ENCODE measurements at places on chromosomes 7 and 10.

DNA sequence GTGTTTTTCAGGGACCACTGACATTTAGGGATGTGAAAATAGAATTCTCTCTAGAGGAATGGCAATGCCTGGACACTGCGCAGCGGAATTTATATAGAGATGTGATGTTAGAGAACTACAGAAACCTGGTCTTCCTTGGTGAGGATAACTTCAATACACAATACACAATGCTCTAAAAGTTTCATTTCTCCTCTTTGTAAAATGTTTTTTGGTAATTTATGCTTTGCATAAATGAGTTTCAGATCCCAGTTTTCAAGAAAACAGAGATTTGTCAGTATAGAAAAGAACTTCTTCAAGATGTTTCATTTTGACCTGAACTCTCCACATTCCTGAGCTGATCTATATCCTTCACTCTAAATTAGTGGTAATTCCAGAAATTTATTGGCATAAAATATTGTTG lies 14.2 kb downstream of the ZNF92 start:
- no peak for DNase-seq

- no peak for DNase-seq
Observed at GRCh38 chr7:11430841-11431240, 401.2 kb downstream of the THSD7A start.

- DNase-seq: no peak
Observed at GRCh38 chr10:85946713-85947326, 419.8 kb downstream of the GRID1 start.

- no peak for DNase-seq
Observed at GRCh38 chr7:91869661-91870060, 10.8 kb downstream of the MTERF1 start.

- DNase-seq: no peak
Observed at GRCh38 chr7:137399827-137400823, 56.6 kb upstream of the PTN start.

GRCh38 chr7:22571766-22572165 lies 71.8 kb upstream of the STEAP1B start:
- DNase-seq: no peak

- DNase-seq: no peak
Observed at GRCh38 chr7:153021542-153021941, 262.0 kb downstream of the ACTR3B start.

DNA sequence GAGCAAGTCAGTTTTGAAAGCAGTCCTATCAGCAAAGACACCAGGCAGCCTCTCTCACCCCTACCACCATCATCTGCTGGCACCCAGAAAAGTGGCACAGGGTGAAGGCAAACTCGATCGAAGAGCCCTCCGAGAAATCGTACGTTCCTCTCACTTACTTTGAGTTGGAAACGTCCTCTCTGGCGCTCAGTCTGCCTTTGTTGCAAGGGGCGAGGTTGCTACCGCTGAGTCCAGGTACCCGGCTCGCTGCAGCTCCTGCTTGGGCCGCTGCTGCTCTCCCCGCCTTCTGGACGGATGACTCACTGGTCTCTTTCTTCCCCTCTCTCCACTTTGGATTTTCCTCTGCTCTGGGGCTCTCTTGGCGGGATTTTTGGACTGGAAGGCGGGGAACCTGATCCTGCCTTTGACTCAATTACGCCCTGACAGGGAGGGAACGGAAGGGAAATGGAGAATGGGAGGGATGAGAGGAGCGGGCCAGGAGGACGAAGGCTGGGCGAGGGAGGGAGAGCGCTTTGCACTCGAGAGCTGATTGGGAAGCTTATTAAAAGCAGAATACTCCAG lies at the start of gene PTN:
TSS of gene PTN (minus strand) at position 453 of the 561 bp plus-strand sequence. CDS start 88,760 bp downstream, outside the sequence.
- peak; percentile 33 for DNase-seq

DNA sequence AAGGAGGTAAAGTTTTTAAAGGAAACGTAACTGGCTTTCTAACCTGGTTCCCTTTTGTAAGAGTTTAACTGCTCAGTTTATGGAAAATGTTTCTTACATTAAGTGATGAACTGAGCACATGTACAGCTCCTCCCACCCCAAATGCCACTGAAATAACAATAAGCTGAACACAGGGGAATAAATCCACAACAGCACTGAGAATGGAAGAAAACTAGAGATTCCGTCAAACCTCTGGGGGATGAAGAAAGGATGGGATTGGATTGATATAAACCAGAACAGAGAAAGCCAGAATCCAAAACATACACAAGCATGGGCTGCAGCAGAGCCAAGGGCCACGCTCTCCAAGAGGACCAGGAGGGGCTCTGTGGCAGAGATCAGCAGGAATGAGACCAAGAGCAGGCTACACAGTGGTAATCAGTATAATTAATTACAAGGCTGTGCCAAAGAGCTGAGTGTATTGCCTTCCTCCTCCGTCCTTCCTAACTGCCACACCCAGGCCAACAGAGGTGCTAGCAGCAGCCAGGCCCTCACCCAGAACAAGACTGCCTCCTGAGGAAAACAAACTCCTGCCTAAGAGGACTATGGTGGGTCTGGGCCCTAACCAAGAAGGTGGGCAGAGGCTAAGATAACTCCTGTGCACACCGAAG lies 73.9 kb downstream of the KIAA1549 start:
- DNase-seq: no peak

GRCh38 chr7:64892666-64893309 lies 10.3 kb upstream of the ZNF273 start:
- DNase-seq: no peak

DNA sequence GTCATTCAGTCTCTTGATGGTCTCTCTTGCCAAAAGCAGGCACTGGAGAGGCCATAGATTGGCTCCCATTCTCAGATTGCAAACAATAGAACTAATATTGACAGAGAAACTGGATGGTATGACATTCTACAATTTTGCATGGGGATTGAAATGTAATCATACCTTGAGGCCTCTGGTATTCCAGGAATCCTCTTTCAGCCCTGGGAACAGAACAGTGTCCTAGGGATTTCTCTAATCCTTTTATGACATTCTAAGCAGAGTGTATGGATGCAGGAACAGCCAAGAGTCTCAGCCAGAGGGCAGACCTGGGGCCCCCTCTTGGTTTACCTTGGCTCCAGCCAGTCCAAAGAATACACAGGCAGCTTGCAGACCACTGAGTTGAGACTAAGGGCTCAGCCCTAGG lies 206.4 kb downstream of the KCNMA1 start:
- no peak for DNase-seq

DNA sequence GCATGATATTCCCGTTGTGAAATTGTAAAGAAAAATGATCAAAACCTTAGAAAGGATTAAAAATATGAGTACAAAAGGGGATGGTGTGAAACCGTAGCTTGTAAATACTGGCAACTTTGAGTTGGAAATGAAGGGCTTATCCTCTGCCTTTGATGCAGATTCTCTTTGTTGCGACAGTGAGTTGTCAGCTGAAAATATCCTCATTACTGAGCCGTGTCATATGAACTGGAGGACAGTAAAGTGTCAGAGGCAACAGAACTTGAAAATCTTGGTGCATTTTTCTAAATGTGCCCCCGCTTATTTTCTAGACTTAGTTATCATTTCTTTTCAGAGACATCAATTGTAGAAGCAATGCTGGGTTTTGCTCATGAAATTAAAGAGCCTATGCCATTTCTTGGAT lies 170.5 kb upstream of the NPS start:
- DNase-seq: no peak

GRCh38 chr7:134873253-134873652 lies 93.8 kb downstream of the CALD1 start:
- DNase-seq: no peak

GRCh38 chr10:22022257-22023032 lies 18.9 kb upstream of the DNAJC1 start:
- no peak for DNase-seq

DNA sequence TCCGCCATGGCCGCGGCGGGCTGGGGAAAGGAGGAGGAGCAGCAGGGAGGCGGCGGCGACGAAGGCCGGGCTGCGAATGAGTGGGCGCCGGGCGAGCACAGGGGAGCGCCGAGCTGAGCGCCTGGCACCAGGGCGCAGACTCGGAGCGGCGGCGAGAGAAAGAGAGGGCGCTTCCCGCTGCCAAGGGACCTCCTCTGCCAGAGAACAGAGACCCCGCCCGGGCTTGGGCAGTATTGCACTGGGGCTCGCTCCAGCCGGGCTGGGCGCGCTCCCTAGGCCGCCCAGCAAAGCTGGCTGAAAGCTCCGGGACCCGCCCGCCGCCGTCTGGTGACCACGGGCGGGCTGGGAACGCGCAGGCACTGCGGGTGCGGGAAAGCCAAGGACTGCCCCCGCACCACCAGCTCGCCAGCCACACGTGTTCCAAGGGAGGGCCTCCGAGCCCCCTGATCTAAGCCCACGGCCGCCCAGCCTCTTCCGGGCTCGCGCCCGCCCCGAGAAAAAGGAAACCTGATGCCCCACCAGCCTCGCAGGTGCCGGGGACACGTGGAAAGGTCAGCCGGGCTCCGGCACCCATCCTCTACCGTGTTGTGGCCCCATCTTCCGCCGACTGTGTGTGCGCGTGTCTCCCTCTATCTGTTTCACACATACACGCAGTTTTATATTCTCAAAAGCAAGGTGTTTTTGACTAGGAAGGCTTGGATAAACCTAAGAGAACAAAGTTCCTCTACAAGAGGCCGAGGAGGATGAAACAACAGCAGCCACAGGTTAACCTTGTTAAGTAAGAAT lies at the start of gene CCDC6:
TSS of gene CCDC6 (minus strand) at position 140 of the 786 bp plus-strand sequence. CDS start at position 8, 132 bp downstream.
- peak; percentile 92 for DNase-seq

DNA sequence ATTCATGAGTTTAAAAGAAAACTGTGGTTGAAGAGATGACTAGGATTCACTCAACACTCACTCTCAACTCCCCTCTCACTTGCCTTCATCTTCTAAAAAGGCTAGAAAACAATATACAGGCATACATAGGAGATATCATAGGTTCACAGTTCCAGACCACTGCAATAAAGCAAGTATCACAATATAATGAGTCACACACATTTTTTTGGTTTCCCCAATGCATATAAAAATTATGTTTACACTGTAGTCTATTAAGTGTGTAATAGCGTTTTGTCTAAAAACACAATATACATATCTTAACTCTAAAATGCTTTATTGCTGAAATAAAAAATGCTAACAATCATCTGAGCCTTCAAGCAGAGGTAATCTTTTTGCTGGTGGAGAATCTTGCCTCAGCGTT lies 104.9 kb upstream of the PDE1C start:
- no peak for DNase-seq

- no peak for DNase-seq
Observed at GRCh38 chr7:151927011-151927410, 29.2 kb upstream of the GALNTL5 start.

GRCh38 chr10:69810675-69811397 lies 9.1 kb downstream of the COL13A1 start:
- no peak for DNase-seq

DNA sequence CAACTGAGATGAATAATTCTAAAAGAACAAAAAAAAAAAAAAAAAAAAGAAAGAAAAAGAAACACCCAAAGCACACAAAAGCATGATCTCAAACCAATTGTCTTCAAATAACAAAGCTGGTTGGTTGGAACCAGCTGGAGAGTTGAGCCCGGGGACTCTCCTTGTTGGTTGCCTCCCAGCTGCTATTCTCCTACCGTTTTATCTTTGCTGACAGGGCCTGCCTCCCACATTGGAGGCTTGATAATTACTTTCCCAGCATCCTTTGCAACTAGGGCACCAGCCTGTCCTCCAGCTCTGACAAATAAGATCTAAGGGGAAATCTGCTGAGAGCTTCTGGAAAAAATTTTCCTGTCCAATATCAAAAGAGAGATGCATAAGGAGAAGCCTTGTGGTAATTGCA lies 6.8 kb downstream of the PON1 start:
- peak; percentile 0 for DNase-seq

- DNase-seq: no peak
Observed at GRCh38 chr7:16301291-16301690, 120.0 kb downstream of the CRPPA start.

Measured in NCI-H2081 (cell line).